Gastrocnemius medialis (tissue), 4 donors: ENCODE measurements at places on chromosomes 11 and 22. TPM values are rescaled to one million over a fixed set of nuclear protein-coding genes. Genes with fewer than 3 reads are reported as not detected.
A peak's percentile ranks its signal among the peaks of the same experiment; 100 is the strongest.

GRCh38 chr22:33854724-33855123 is 65.6 kb downstream of the LARGE1 start:
- no peak overlapping the region for H3K4me3 ChIP-seq
- no peak for DNase-seq
- H3K27ac ChIP-seq, result peak overlapping the region; percentile 73
- peaks cover 37% of the 10 kb centered on the region for H3K4me1 ChIP-seq
- H3K27me3 ChIP-seq, result no peaks in the 10 kb centered on the region
- no peaks in the 10 kb centered on the region for H3K36me3 ChIP-seq

DNA sequence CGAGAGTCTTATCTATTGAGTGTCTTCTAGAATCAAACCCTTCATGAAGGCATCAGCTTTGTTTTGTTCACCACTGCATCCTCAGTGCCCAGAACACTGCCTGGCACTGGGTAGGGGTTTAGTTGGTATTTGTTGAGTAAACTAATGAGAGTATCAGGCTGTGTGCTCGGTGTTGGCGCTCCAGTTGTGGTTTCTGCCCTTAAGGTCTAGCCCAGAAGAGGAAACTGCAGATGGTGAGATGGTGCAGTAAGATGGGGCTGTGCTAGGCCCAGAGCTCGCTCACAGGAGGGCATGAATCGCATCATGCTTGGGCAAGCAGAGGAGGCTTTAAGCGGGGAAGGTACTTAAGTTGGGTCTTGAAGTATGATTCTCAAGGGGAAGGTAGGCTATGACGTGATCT is 97.2 kb downstream of the FBXO7 start:
- no peak overlapping the region for H3K27ac ChIP-seq
- H3K4me3 ChIP-seq, result no peak overlapping the region
- DNase-seq, result no peak
- no peaks in the 10 kb centered on the region for H3K4me1 ChIP-seq
- H3K36me3 ChIP-seq, result no peaks in the 10 kb centered on the region

Gene LRRN4CL
- total RNA-seq, result 5.9 TPM

Gene PPP6R3
- 196 TPM for total RNA-seq

- no peak overlapping the region for H3K4me3 ChIP-seq
- no peak overlapping the region for H3K27ac ChIP-seq
- no peaks in the 10 kb centered on the region for H3K36me3 ChIP-seq
- no peaks in the 10 kb centered on the region for H3K27me3 ChIP-seq
- no peaks in the 10 kb centered on the region for H3K4me1 ChIP-seq
Measured at GRCh38 chr11:34235189-34235588, 122.6 kb downstream of the ABTB2 start.

Gene IL10RA
- total RNA-seq, result 2.3 TPM

DNA sequence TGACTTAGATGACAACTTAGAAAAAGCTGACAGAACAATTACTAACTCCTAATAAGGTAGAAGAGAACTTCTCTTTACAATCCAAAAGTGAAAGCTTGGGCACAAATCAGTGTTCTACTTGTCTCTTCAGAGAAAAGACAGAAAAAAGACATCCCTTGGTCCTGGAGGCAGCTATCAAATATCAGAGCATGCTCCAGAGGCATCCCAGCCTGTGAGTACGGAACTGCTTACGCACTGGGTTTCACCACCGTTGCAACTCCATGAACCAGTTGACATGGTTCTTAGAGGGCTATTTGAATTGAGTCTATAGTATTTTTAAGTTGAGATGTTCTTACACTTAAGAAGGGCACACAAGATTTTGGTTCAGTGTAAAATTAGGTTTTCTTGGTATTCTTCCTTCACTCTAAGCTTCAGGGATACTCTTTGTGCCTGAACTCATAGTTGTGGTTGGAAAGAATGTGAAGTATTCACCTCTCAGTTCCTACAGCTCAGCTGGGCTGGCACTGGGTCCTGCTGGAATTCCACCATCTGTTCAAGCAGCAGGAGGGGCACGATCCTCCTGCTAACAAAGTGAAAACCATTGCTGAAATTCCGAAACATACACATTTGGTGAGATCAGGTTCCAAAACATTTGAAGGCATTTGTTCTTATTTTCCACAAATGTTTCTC is 6.3 kb downstream of the AKIP1 start:
- no peak overlapping the region for H3K4me3 ChIP-seq
- peaks cover 55% of the 10 kb centered on the region for H3K36me3 ChIP-seq
- H3K27ac ChIP-seq, result no peak overlapping the region
- H3K27me3 ChIP-seq, result no peaks in the 10 kb centered on the region

- H3K27ac ChIP-seq, result no peak overlapping the region
- H3K4me1 ChIP-seq, result no peaks in the 10 kb centered on the region
- no peak overlapping the region for H3K4me3 ChIP-seq
- no peaks in the 10 kb centered on the region for H3K36me3 ChIP-seq
- no peaks in the 10 kb centered on the region for H3K27me3 ChIP-seq
- no peak for DNase-seq
Measured at GRCh38 chr11:75328426-75329277, 22.8 kb downstream of the ARRB1 start.

DNA sequence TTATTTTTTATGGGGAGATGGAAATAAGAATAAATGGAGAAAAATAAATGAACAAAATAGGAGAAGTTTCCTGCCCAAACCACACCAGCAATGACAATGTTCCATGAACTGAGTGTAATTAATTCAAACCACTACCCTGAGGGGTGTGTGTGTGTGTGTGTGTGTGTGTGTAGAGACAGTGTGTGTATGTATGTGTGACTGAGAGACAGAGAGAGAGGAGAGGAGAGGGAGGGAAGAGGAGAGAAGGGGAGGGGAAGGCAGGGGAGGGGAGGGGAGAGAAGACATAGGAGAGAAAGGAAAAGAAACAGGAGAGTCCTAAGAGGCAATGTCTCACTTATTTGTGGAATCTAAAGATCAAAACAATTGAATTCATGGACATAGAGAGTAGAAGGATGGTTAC is 65.0 kb upstream of the POU2AF1 start:
- no peaks in the 10 kb centered on the region for H3K27me3 ChIP-seq
- no peak overlapping the region for H3K27ac ChIP-seq
- DNase-seq, result no peak
- peaks cover 14% of the 10 kb centered on the region for H3K4me1 ChIP-seq
- H3K36me3 ChIP-seq, result no peaks in the 10 kb centered on the region
- H3K4me3 ChIP-seq, result no peak overlapping the region

GRCh38 chr11:15627560-15627959 is 512.8 kb downstream of the INSC start:
- no peak for DNase-seq
- no peaks in the 10 kb centered on the region for H3K36me3 ChIP-seq
- H3K27ac ChIP-seq, result no peak overlapping the region
- H3K27me3 ChIP-seq, result no peaks in the 10 kb centered on the region
